ENCODE measurements at places on chromosomes 3 and 15. TPM values are rescaled to one million over a fixed set of nuclear protein-coding genes. Genes with fewer than 3 reads are reported as not detected.

Gene ZNF197
- 39.9 TPM for polyA plus RNA-seq

Gene GALNT15
- 2.4 TPM for polyA plus RNA-seq

Gene FBXO40
- 0.03 TPM for polyA plus RNA-seq

Gene WDR93
- polyA plus RNA-seq, result 1.9 TPM

Gene TAGLN3
- polyA plus RNA-seq, result 2.1 TPM

Gene LRTM1
- polyA plus RNA-seq, result not detected

Gene MESP2
- polyA plus RNA-seq, result 0.67 TPM

Gene FEZF2
- polyA plus RNA-seq, result not detected

Gene TRH
- polyA plus RNA-seq, result 0.21 TPM

Gene SKIL
- 45.8 TPM for polyA plus RNA-seq

Gene TEX55
- polyA plus RNA-seq, result not detected

Gene SELENOT
- 147 TPM for polyA plus RNA-seq

Gene PLXND1
- polyA plus RNA-seq, result 117 TPM

Gene INSYN1
- 13.9 TPM for polyA plus RNA-seq

Gene IL17RD
- polyA plus RNA-seq, result 45.2 TPM

Gene CMTM7
- polyA plus RNA-seq, result 42.3 TPM

Gene BTLA
- 0.40 TPM for polyA plus RNA-seq
